NCI-H1694 (cell line): ENCODE measurements at places on chromosomes 6 and 20.

DNA sequence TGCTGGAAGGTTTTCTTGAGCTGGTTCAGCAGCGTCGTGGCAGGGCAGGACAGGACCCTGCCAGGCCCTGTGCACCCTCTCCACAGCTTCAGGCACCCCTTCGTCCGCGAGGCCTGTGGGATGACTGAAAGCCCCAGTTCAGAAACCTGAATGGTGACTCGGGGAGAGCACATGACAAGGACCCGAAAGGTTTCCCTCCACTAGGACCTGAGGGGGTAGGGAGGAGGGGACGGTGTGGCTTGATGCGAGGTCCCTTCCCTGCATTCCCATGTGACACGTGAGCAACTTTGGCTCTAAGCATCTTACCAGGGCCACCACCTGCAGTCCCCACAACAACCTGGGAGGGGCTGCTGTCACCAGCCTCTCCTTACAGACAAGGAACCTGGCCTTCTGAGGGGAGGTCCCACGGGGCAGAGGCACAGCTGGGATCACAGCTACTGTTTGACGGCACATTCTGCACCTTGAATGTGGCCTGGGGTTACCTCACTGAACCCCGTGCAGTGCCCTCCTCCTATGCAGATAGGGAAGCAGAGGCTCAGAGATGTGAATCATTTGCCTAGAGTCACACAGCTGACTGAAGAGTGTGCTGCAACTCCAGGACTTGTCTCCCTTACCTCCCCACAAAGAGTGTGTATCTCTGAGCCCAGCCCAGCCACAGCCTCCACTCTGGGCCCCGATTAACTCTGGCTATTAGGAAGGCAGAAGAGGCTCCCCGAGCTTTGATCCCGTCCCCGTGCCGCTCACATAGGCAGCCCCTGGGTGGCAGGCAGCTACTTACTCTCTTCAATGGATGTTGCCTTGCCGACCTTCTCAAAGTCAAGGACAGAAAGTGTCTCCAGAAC, 84.6 kb downstream of the PTPN1 start:
- no peak for DNase-seq

DNA sequence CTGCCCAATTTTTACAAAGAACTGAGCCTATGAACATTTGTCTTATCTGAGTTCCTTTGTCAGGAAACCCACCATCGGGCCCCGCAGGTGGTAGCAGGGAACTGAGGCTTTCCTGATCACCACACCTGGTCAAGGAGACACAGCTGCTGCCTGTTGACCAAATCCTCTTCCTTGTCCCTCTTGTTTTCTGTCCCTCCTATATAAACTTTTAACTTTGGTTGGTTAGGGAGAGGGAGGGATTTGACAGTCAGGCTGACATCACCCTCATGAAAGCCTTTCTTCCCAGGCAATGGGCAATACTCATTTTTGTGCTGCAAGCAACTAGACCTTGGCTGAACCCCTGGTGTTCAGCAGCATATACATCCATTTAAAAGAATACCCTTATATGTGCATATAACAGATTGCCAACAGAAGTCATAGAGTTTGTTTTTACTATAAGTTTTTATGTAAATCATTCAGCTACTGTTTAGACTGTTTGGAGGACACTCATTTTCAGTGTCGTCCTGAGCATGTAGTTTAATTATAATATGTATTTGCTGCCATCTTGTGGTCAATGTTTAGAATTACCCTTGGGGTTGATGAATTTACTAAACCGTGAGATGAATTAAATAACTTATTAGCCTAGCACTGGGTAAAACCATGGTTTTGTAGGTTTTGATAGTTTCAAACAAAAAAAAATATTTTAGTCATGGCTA, 17.0 kb downstream of the CRISP1 start:
- peak; percentile 55 for DNase-seq

- no peak for DNase-seq
These were observed 61.2 kb upstream of the HBS1L start for GRCh38 chr6:135115834-135116233.

DNA sequence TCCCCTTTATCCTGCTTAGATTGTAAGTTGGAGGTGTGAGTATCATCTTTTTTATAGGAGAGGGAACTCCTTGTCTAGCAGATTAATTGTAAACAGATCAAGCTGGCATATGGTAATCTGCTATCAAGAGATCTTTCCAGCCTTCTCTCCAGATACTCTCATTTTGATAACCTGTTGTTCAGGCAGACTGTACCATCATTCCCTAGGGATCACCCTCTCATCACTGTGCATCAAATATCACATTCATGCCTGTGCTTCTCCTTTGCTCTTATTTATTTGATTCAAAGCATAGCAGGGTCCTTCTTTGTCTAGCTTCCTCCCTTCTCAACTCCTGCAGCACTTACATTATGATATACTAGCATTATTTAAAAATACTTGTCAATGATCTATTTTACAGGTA, 73.8 kb downstream of the LRRC1 start:
- no peak for DNase-seq

- DNase-seq: no peak
These were observed 25.5 kb upstream of the GFOD1 start for GRCh38 chr6:13512900-13513299.

- DNase-seq: no peak
These were observed 9.4 kb upstream of the NPBWR2 start for GRCh38 chr20:64116541-64117431.

- DNase-seq: no peak
These were observed 37.8 kb upstream of the THEMIS start for GRCh38 chr6:127938701-127939100.

DNA sequence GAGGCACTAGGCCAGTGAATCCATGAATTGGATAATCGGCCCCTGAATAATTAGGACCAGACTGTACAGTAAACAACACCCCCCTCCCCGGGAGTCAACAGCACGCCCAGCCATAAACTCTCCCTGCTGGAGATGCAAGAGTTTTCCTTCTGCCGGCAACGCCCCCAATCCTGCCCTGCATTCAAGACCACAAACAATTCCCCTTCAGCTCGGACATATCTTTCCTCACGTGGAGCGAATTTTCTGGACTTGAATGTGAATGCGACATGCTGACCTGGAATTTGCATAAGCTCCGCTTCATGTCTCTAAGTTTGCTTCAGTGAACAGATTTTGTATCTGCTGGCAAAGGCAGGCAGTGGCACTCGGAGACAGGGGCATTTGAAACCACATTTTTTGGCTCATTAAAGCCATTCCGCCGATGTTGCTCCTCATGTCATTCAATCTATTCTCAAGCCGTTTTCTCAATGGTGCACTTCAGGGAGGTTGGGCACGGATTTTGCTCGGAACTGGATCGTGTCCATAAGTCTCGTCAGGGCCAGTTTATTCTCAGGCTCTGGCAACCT, 38.0 kb upstream of the GMPR start:
- no peak for DNase-seq

- no peak for DNase-seq
These were observed 104.9 kb downstream of the CENPW start for GRCh38 chr6:126444659-126445273.

GRCh38 chr6:38404900-38405556, 234.7 kb downstream of the BTBD9 start:
- no peak for DNase-seq

GRCh38 chr6:136873748-136874147, 48.4 kb upstream of the SLC35D3 start:
- DNase-seq: no peak

GRCh38 chr20:8018958-8019245, 659 bp downstream of the TMX4 start:
- DNase-seq: peak; percentile 21

DNA sequence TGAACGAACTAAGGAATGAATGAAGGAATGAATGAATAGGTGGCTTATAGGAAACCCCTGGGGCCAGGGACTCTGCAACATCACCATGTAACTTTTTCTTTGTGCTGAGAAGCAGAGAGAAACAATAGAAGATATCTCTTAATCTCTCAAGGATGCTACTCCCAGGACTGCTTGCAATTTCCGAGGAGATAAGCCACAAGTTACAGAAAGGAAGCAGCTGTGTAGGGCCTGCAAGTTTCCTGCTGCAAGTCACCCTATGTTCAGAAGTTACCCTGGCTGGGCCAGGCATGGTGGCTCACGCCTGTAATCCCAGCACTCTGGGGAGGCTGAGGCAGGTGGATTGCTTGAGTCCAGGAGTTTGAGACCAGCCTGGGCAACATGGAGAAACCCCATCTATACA, 7.3 kb upstream of the MAVS start:
- no peak for DNase-seq

- no peak for DNase-seq
These were observed 9.1 kb downstream of the SMAP1 start for GRCh38 chr6:70676821-70677220.

DNA sequence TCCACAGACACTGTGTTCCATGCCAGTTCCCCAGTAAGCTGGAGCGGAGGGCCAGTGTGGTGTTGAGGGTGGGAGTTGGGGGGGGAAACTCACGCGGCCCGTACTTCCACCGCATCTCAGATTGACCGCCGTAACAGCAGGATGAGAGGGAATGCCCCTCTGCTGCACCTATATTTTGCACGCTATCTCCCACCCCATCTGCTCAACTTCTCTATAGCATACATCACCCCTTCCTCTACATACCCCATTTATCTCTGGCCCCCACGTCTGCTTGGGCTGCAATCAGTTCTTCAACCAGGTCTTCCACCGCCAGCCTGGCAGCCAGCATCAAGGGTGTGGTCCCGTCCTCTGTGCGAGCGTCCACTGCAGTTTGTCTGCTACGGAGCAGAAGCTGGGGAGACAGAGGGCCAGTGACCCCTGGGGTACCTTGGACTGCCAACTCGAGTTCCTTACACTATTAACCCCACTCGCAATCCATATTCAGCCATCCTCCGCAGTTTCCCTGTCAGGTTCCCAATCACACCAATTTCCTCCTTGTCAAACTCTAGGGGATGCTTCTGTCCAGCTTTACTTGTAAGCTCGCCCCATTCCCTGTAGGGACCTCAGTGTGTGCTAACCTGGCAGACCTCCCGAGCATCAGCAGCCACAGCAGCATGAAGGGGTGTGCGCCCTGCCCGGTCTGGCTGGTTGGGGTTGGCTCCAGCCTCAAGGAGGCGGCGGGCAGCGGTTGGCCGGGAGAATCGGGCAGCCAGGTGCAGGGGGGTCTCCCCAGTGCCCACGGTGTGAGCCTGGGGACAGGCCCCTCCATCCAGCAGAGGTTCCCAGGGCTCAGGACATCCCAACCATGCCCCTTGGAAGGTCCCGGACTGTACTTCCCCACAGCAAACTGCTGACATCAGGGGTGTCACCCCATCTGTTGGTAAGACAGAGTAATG, 4.5 kb upstream of the GPSM3 start:
- DNase-seq: no peak

DNA sequence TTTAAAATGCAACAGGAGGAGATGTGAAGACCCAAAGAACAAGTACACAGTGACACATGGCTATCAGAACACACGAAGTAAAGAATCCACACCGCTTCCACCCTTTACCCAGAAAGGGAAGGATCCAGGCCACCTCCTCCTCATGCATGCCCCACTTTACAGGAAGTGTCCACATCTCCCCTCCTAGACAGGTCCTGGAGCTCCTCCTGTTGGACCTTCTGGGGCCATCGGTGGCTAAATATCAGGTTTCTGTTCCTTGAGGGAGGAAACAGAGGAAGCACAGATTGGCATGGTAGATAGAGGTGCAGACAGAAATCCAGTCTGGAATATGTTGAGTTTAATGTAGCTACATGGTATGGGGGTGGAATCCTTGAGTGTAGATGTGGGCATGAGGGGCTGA, 10.9 kb downstream of the NINL start:
- DNase-seq: no peak

DNA sequence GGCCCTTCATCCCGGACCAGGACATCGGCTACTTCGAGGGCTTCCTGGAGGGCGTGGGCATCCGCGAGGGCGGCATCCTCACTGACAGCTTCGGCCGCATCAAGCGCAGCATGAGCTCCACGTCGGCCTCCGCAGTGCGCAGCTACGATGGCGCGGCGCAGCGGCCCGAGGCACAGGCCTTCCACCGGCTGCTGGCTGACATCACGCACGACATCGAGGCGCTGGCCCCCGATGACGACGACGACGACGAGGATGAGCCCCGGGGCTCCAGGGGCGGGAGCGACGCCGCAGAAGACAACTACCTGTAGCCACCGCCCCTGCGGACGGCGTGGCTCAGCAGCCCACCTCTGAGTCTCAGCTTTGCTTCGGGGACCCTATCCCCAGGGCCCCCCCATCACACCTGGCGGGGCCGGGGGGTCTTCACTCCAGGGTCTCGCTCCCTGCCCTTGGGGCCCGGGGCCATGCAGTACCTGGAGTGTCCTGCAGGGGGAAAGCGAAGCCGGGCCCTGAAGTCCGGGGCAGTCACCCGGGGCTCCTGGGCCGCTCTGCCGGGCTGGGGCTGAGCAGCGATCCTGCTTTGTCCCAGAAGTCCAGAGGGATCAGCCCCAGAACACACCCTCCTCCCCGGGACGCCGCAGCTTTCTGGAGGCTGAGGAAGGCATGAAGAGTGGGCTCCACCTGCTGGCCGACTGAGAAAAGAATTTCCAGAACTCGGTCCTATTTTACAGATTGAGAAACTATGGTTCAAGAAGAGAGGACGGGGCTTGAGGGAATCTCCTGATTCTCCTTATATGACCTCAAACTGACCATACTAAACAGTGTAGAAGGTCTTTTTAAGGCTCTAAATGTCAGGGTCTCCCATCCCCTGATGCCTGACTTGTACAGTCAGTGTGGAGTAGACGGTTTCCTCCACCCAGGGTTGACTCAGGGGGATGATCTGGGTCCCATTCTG, 20.8 kb upstream of the HCK start:
- peak; percentile 72 for DNase-seq

- no peak for DNase-seq
These were observed 105.3 kb upstream of the KHDRBS2 start for GRCh38 chr6:62391358-62391757.
